T follicular helper cell (primary cell): ENCODE measurements at places on chromosomes 16 and 17.

DNA sequence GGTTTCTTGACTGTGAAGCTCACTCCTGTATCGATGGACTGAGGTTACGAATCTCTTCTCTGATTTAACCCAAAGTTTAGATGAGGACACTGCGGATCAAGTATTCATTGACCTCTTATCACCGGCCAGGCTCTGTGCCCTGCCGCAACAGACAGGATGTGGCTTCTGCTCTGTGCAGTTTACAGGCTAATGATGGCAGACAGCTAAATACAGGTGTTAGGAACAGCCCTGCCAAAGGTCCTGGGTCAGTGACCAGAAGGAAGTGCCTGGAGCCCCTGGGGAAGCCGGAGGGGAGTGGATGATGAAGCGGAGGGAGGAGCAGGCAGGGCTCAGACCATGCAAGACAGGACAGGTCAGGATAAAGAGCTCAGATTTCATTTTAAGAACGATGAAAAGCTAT is 44.4 kb downstream of the HAPSTR1 start:
- DNase-seq: no peak

- DNase-seq: no peak
These were observed 32.7 kb upstream of the RPH3AL start for GRCh38 chr17:385178-385835.

GRCh38 chr17:47693731-47694580 is at the start of gene TBKBP1:
Gene TBKBP1, plus strand, starts transcription at chr17:47694161. Its CDS starts 1,952 bp downstream, at chr17:47696113.
- peak; percentile 31 for DNase-seq

DNA sequence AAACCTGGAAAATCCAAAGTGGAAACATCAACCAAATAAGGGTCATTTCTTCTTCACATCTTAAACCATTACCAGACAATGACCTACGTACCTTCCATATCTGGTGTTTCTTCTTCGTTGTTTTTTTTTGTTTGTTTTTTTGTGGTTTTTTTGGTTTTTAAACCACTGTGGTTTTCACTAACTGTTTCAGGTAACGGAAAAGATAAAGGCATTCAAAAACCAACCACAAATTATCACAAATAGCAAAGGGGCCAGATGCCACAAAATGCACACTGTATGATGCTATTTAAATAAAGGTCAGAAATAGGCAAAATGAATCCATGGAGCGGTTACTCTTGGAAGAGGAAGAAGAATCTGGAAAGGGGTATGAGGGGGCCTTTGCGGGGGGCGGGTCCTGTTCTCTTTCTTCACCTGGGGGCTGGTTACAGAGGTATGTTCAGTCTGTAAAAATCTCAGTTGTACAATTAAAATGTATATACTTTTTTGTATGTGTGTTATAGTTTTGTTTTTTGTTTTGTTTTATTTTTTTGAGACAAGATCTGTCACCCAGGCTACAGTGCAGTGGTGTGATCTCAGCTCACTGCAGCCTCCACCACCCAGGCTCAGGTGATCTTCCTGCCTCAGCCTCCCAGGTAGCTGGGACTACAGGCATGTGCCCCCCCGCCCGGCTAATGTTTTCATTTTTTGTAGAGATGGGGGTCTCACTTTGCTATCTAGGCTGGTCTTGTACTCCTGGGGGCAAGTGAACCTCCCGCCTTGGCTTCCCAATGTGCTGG is 29.6 kb downstream of the LITAF start:
- DNase-seq: no peak

- DNase-seq: no peak
These were observed 10.5 kb upstream of the TSPOAP1 start for GRCh38 chr17:58338841-58339754.
